ENCODE measurements at places on chromosomes 2 and 18. TPM values are rescaled to one million over a fixed set of nuclear protein-coding genes. Genes with fewer than 3 reads are reported as not detected.

GRCh38 chr18:79887181-79888000 lies 64.1 kb downstream of the SLC66A2 start:
- no peak for DNase-seq

Gene GALR1
- not detected for total RNA-seq

- DNase-seq, result peak; percentile 52
Measured at GRCh38 chr18:76495435-76496193, 572 bp upstream of the ZNF516 start.

GRCh38 chr2:16767789-16768476 lies 102.3 kb upstream of the CYRIA start:
- DNase-seq, result no peak

Gene TRABD2A
- total RNA-seq, result 0.84 TPM

GRCh38 chr2:112144966-112145365 lies 6.8 kb downstream of the FBLN7 start:
- no peak for DNase-seq

DNA sequence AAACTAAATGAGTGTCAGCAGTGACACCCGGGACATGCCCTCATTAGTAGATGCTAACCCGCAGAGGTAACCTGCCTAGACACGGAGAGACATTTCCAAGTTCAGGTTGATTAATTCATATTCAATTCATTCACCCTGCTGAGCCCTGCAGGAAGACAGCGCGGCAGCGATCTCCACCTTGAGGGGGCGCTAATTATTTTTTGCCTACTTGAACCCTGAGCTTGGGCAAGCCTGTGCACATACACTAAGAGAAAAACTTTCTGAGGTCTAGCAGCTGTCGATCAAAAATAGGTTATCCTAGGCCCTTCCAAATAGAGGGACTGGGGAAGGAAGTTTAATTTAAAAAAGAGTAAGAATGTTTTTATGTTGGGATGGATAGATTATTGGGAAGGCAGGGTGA lies 1.3 kb upstream of the LYPD6 start:
- DNase-seq, result peak; percentile 25

DNA sequence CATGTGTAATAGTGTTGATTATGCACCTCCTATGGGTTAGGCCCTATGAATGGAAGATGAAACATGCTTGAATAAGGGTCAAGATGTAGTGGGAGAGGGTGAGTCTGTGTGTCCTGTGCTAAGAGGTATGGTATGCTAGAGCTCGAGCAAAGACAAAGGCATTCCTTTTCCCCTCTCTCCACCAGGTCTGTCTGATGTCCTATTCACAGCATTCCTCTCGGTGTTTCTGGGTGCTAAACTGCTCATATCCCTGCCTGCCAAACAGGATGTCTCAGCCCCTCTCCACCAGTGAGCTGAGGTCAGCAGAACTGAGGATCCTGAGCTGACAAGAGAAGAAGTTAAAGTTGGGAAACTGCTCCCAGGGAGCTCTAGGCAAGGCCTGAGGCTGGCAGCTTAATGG lies 344.9 kb downstream of the TSN start:
- no peak for DNase-seq

GRCh38 chr18:35127201-35127600 lies 86.0 kb downstream of the MAPRE2 start:
- no peak for DNase-seq

- no peak for DNase-seq
Measured at GRCh38 chr2:135986507-135986906, 1.1 kb upstream of the DARS1 start.

Gene TBR1
- total RNA-seq, result 0.09 TPM

Gene LOXL3
- 28.3 TPM for total RNA-seq

DNA sequence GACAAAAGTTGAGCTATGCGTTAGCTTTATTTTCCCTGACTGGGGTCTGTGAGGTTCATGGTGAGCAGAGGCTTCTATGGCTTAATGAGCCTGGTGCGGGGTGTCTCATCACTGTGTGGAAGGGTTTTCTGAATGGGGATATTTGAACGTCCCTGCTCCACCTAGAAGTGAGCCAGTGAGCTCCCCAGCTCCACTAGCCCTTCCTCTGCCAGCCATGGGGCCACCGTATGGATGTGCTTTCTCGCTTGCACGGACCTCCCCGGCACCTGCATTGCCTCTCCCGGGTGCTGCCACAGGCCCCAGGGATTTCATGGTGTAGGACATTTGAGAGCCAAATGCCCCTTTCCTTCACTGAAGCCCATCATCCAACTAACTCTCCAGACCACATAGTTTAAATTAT lies 37.8 kb downstream of the CYP26B1 start:
- DNase-seq, result no peak

DNA sequence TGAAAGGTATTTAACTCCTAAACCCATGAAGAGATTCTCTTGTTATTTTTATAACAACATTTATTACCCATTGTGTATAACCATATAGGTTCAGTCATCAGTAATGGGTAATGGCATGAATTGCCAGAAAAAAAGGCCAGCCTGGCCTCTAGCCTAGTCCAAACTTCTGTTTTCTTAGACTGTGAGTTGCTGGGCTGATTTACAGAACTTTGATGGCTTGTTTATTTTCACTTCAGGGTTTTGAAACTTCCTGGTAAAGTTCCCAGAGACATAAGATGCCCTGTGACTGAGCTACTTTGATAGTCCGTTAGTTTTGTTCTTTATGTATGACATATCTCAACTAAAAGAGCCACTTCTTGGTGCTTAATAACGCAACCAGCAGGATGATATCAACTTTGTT lies 164.8 kb downstream of the METTL4 start:
- DNase-seq, result no peak

Gene MYCN
- 149 TPM for total RNA-seq

GRCh38 chr2:120396013-120396860 lies 50.3 kb downstream of the INHBB start:
- DNase-seq, result no peak

DNA sequence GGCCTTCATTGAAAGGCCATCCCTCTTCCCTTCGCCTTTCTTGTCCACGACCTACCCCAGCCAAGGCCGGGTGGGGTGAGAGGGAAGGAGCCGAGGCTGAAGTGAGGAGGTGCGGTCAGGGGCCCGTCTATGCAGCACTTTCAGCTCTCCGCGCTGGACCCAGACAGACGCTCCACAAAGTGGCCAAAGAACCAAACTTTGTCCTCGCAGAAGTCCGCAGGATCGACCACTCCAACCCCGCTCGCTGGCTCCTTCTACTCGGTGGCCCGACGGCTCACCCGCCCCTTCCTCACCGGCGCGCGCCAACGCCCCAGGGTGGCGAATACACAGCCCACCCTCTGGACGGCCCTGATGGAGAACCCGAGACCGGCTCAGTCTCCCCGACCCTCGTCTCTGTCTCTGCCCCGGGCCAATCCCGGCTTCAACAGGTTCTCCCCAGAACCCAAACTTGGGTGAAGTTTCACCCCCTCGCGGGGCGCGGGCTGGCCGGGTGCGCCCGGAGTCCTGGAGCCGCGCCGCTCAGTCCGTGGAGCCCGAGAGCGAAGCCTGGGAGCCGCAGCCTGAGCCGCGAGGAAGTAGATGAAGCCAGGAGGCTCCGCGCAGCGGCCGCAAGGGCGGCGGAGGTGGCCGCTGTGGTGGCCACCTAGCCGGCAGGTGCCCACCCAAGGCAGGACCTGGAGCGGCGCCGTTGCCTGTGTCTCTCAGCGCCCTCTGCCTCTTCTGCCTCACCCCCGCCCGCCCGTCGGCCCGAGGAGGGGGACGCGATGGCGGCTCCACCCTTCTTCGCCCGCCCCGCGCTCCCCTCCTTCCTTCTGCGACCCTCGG lies 26.7 kb upstream of the ALPP start:
- DNase-seq, result no peak

Gene ATG4B
- total RNA-seq, result 112 TPM

Gene KCNJ3
- 0.05 TPM for total RNA-seq

DNA sequence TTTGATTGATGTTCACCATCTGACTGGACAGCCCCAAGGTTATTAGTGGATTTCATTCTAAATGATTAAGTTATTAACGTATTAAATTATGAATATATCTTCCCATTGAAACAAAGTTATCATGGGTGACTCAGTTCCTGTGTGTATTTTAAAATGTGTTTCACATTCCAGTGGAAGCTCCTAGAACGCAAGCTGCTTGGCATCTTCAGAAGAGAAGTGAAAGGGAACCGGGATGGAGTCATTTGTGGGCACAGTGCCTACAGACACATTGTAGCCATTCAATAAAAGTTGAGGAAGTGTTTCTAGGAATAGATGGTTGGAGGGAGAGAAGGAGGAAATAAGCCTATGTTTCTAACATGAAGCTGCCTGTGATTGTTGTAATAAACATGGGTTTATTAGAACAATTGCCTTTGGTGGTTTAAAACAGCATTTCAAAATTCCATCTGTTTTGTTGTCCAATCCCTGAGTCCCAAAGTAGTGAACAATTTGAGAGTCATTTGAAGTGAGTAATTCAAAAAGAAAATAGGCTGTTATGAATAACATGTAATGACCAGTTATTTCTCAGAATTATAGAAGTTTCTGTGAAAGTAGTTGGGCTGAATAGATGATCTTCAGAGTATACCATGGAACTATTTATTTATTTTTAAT lies 143.5 kb downstream of the PKP4 start:
- no peak for DNase-seq

Gene CLEC4F
- total RNA-seq, result not detected

Gene POTEE
- total RNA-seq, result 1.0 TPM

DNA sequence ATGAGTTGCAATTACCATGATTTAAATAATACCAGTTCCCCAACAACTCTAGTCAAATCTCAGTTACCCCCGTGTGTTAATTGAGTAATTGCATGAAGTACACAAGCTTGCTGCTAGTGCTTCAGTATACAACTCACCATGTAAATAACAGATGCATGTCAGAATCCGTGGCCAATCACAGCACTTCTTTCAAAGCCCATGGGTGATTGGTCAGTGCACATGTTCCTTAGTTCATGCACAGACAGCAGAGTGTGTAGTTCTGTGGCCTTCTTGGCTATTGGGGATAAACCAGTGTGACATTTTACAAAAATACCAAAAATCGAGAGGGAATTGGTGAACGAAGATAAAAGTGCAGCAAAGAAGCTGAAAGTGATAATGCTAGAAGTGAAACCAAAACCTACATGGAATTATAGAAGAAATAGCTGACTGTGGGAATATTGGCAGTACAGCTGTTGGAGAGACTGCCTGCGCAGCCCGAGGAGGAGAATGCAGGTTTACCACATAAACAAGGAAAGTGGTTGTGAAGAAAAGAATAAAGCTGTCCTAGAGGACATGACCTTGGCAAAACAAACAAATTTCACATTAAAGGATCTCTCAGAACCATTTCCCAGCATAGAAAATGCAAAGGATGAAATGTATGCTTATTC lies 59.4 kb downstream of the NEDD4L start:
- DNase-seq, result no peak

GRCh38 chr2:171966235-171966634 lies 33.5 kb upstream of the METAP1D start:
- DNase-seq, result no peak

DNA sequence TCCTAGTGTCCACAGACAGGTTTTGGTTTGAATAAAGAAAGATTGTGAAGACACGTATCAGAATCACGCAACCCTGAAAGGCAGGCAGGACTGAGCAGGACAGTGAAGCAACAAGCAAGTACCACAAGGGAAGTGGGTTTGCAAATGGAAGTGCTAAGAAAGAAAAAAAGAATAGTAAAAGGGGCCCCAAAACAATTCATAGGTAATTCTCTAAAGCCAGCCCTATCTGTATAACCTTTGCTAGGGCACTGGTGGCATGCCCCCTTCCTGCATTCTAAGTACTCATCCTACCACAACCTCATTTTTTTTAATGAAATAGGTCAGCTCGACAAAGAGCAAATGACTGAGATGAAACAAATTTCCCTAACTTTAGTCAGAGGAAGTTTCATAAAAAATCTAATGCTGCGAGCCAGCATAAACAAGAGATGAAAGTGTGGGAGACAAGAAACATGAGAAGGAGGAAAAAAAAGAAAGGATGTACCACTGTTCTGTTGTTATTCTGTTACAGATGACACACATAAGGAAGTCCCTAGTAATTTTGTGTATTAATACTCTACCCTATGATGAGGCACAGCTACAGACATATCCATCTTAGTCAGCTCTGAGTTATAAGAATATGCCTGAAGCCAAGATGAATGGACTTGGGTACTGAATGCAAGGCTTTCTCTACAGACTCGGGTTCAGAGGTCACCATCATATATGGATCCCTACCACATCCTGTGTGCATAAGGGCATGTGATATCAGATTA lies 32.2 kb downstream of the IKZF2 start:
- no peak for DNase-seq

- DNase-seq, result no peak
Measured at GRCh38 chr2:237682856-237683670, 55.7 kb downstream of the LRRFIP1 start.

Gene LDAH
- total RNA-seq, result 49.7 TPM

Gene HOXD4
- 1.3 TPM for total RNA-seq

DNA sequence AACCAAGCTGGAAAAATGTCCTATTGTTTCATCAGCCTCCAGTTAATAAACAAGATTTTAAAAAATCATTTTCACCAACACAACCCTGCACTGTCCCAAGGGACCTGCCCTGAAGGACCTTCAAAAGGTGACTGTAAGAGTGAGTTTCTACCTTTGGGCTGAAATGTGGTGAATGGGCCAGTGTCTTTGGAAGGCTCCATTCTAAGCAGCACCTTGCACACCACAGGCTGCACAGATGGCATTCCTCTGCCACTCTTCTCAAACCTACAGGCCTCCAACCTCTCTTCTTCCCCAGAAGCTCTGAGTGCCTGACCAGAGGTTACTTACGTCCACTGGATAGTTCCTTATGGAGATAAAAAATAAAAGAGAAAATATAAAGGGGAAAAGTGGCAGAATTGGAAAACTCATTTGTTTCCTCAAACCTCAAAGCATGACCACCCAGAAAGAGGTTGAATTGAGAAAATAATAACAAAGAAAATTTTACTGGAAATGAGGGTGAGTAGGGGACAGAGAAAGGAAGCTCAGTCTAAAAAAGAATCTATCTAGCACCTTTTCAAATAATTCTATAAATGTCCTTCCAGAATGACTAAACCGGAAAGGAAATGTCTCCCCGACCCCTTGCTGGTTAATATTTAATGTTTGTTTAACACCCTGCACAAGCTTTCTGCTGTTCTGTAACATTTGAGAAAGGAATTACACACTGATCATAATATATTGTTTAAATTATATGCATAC lies 175.7 kb downstream of the METTL4 start:
- no peak for DNase-seq

Gene IL36RN
- total RNA-seq, result not detected

All from neural crest cell (in vitro differentiated cells).